Forelimb muscle (tissue), 1 donor: ENCODE measurements at places on chromosomes 1 and 21. TPM values are rescaled to one million over a fixed set of nuclear protein-coding genes. Genes with fewer than 3 reads are reported as not detected.

- no peak for DNase-seq
Observed at GRCh38 chr1:163203561-163203960, 845 bp upstream of the RGS5 start.

GRCh38 chr1:26126321-26127084 is 14.9 kb downstream of the PDIK1L start:
- DNase-seq: no peak

TCEA3 gene
- 366 TPM for polyA plus RNA-seq

- DNase-seq: no peak
Observed at GRCh38 chr1:41783189-41783639, 135.5 kb downstream of the HIVEP3 start.

DNA sequence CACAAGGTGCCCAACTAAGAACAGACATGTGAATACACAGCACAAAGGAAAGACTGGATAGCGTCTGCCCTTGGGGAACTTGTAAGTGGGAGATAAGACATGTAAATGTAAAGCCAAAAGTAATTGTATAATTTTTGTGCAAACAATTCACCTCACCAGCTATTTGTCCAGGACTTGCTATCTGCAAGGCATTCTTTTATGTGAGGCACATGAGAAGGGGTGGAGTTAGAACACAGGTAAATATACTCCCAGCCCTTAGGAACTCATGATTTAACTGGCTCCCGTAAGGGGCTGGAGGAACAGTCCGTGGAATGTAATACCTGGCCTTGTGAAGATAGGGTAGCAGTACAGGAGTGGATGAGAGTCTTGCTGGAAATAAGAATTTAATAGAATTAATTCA is 61.3 kb downstream of the CDK18 start:
- no peak for DNase-seq

GRCh38 chr1:7432102-7432899 is 338.8 kb upstream of the VAMP3 start:
- no peak for DNase-seq

DNA sequence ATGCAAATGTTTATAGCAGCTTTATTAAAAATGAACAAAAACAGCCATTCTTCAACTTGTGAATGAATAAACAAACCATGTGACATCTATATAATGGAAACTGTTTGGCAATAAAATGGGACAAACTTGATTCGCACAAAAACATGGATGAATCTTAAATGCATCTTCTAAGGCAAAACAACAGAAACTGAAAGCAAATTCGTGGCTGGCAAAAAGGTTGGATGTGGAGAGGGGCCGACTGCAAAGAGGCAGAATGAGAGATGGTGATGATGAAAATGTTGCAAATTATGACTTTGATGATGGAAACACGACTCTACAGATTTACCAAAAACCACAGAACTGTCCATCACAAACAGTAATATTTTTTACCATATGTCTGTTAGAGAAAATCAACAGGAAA is 327.0 kb upstream of the NR5A2 start:
- no peak for DNase-seq

DNA sequence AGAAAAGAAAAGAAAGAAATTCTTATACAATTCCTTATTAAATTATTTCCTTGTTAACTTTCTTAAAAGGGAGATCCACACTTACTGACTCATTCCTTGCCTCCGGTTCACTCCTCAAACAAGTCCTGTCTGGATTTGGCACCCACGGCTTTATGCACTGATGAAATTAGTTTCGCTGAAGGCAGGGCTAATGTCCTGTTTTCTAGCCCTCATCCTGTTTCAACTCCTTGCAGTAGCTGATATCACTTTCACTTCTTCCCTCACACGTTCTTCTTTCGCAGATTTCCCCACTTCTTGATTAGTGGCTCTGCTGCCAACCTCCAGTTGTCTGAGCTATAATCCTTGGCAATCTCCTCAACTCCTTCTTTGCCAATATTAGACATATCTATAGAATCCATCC is 215.2 kb downstream of the URB2 start:
- no peak for DNase-seq

IFI6 gene
- 70.6 TPM for polyA plus RNA-seq

DNA sequence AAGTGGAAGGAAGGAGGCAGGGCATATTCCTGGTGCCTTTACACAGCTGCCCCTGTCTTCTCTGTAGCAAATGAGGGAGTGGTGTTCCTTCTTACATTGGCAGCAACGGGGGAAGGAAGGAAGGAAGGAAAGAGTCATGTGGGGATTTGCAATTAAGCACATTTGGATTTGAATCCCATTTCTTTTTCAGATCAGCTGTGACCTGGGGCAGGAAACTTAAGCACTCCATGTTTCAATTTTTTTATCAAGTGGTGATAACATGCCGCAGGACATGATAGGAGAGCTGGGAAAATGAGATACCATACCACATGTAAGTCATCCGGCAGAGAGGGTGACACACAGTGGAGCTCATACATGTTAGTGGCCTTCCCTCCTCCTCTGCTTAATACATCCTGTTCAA is 186.8 kb downstream of the APP start:
- no peak for DNase-seq

NADK gene
- 29.7 TPM for polyA plus RNA-seq

- DNase-seq: peak; percentile 38
Observed at GRCh38 chr1:113226148-113226547, 153.2 kb downstream of the LRIG2 start.

ADCY10 gene
- polyA plus RNA-seq: 0.18 TPM

NTNG1 gene
- polyA plus RNA-seq: 8.5 TPM

GRCh38 chr1:107782217-107782845 is 182.6 kb downstream of the VAV3 start:
- peak; percentile 50 for DNase-seq

ITGB2 gene
- 11.2 TPM for polyA plus RNA-seq

SH2D1B gene
- 0.71 TPM for polyA plus RNA-seq

GRCh38 chr1:33973799-33974545 is 110.1 kb downstream of the HMGB4 start:
- DNase-seq: no peak

GUCA2B gene
- not detected for polyA plus RNA-seq

DNA sequence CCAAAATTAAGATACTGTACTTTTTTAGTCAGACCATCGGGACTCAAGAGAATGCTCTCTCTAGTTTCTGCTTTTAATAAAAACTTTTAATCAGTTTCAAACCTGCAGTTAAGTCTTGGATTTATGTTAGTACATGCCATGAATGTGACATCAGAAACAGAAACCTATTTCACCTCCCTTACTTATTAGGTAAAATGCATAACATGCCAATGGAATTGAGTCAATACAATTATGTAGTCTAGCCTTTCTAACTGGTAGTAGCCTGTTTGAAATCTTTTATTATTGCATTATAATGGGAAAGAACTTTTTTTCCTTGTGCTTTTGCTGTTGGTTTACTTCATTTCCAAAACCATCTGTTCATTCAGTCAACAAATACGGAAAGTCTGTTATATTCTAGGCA is 4.8 kb downstream of the PHACTR4 start:
- DNase-seq: no peak

DNA sequence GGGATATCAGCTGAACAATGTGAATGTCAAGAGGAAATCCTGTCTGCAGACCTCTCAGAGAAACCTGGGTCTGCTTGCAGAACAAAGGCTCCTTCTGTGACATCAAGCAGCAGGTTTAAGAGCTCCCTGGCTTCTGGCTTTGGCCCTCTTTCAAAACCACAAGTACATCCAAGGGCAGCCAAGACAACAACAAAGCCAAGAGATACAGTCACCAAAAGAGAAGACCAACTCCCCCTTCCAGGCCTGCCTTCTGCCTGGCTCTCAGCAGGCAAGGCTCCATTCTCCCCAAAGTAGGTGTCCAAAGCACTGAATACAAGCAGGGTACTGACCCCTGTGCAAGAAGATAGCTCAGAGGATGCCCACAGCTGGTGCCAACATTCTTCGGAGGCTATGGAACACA is 11.5 kb downstream of the BCAR3 start:
- no peak for DNase-seq

DNA sequence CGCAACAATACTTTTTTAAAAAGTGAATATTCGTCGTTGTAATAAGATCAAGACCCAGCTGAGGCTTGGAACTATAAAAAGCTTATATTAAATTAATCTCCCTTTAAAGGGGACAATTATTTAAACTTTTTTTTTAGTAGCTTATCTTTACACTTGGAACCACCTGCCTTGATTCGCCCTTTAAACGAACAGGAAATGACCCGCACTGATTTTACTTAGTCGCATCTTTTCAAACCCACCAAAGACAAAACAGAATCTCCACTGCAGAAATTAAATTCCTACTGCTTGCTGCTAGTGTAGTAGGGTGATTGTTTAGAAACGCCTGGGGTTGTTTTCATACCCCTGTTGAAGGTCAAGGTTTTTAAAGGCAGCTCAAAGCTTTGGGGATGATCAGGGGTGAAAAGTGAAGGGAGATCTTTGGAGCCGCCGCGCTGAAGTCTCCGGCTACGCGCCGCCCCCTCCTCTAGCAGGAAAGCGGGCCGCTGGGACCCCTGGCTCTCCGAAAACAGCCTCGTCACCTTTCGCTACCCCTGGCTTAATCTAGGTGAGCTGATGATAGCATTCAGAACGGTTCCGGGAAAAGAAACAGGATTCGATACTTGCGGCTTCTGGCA is 163.4 kb downstream of the RUNX1 start:
- no peak for DNase-seq

DNA sequence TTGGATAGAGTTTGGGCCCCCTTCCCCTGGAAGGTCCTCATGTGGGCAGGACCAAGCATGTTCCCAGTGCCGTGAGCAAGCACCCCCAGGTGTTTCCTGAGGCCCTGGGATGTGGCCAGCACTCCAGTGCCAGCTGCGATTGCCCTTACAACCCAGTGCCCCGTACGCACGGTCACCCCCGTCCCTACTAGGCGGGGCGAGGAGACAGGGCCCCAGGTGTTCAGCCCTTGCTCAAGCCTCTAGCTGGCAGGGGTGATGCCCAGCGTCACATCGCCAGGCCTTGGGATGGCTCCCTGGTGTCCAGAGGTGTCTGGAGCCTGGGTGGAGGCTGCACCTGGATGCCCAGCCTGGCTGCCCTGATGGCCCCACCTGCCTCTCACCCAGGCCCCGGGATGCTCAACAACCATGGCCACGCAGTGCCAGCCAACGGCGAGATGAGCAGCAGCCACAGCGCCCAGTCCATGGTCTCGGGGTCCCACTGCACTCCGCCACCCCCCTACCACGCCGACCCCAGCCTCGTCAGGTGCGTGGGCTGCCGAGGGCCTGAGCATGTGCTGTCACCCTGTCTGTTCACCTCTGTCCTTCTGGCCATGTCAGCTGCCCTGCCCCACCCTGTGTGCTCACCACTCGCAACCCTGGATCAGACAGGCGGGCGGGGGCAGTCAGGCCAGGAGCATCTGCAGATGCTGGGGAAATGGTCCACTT is 21.6 kb upstream of the CCDC27 start:
- DNase-seq: no peak

FTCD gene
- 1.5 TPM for polyA plus RNA-seq

GRCh38 chr1:67537667-67538018 is 107.4 kb upstream of the SERBP1 start:
- no peak for DNase-seq

DNA sequence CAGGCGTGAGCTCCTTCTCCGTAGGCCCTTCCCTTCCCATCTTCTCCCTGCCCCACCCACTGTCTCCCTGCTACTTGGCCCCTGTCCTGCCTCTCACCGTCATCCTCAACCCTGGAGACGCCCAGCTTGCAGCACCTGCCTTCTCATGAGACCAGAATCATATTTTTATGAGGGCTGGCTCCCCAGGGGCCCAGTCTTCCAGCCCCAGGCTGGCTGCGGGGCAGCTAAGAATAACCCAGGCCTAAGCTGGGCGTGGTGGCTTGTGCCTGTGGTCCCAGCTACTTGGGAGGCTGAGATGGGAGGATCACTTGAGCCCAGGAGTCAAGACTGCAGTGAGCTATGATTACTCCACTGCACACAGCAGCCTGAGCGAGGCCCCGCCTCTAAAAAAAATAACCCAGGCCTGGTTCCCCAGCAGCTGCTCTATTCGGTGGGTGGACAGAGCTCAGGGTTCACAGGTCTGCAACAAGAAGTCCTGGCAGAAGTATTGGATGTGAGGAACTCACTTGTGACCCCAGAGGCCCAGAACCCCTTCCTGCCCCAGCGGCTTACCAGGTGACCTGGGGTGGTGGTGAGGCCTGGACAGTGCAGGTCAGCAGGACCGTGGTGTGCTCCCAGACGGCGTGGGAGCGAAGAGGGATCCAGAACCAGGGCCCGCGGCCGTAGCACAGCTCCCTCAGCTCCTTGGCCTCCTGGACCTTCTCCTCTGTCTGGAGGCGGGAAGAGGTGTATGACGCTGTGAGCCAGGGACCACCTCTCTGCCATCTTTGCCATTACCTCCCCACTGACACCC is 6.4 kb downstream of the MYOM3 start:
- no peak for DNase-seq

DNA sequence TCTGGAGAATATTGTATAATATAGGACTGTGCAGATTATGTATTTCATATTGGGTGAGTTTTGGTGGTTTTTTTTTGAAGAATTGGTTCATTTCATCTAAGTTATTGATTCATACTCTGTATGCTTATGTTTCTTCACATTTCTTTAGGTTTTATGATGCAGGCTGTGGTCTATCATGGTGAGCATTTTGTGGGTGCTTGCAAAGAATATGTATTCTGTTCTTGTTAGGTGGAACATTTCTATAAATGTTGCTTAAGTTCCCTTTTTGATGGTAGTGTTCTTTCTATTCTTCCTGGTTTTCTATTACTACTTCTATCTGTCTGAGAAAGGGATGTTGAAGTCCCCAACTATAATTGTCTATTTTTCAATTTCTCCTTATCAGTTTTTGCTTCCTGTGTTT is 42.6 kb downstream of the PKN2 start:
- no peak for DNase-seq

NTMT2 gene
- polyA plus RNA-seq: 0.59 TPM

DNA sequence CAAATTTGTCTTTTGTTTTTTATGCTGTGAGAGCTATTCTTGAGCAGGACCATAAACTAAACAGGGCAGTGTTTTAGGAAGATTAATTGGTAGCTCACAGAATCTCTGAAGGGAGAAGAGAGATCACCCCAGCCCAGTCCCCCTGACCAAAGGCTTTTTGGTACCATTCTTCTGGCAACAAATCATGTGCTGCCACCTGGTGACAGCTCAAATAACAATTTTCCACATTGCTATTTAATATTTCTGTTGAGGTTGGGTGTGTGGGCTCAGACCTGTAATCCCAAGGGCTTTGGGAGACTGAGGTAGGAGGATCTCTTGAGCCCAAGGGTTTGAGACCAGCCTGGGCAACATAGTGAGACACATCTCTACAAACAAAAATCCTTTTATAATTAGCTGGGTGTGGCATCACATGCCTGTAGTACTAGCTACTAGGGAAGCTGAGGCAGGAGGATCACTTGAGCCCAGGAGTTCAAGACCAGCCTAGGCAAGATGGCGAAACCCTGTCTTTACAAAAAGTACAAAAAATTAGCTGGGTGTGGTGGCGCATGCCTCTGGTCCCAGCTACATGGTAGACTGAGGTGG is 2.2 kb upstream of the TESK2 start:
- peak; percentile 26 for DNase-seq

- DNase-seq: no peak
Observed at GRCh38 chr1:235423214-235423652, 56.0 kb downstream of the TBCE start.

SKI gene
- 53.8 TPM for polyA plus RNA-seq

CNTN2 gene
- 0.39 TPM for polyA plus RNA-seq

GRCh38 chr1:54604051-54604450 is 19.3 kb downstream of the FAM151A start:
- no peak for DNase-seq

GRCh38 chr1:182329471-182329870 is 62.1 kb downstream of the GLUL start:
- no peak for DNase-seq

GRCh38 chr1:173768206-173768605 is 53.4 kb downstream of the KLHL20 start:
- no peak for DNase-seq

GRCh38 chr1:177306019-177306415 is 135.3 kb downstream of the BRINP2 start:
- DNase-seq: no peak

GNG4 gene
- polyA plus RNA-seq: 0.42 TPM

- no peak for DNase-seq
Observed at GRCh38 chr1:83900524-83900923, 98.4 kb downstream of the TTLL7 start.
